AG04449 (cell line): ENCODE measurements at places on chromosomes 3 and 15.

DNA sequence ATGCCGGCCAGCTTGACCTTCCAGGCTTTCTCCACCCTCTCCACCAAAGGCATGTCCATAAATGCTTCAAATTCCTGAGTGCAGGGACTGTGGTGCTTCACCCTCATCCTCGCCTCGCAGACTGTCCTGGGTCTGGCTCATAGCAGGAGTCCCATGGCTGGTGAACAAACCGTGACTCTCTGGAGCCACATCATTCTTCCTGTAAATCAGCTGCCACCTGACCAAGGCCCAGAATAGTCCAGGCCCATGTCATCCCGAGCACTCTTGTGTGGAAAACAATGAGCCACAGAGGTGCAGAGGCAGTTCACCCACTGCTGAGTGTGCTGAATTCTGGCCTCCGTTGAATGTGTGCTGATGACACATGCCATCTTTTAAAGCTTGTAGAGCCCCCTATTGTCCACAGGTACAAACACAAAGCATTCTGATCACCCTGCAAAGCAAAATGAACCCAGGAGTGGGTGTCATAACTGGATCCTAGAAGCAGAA is 68.6 kb downstream of the ABHD5 start:
- DNase-seq: peak; percentile 36

GRCh38 chr3:121594850-121595249 is 1.7 kb downstream of the FBXO40 start:
- DNase-seq: no peak

GRCh38 chr3:152218602-152219001 is 50.1 kb upstream of the MBNL1 start:
- no peak for DNase-seq

- DNase-seq: no peak
These were observed 140.3 kb downstream of the RPLP1 start for GRCh38 chr15:69592954-69593353.

DNA sequence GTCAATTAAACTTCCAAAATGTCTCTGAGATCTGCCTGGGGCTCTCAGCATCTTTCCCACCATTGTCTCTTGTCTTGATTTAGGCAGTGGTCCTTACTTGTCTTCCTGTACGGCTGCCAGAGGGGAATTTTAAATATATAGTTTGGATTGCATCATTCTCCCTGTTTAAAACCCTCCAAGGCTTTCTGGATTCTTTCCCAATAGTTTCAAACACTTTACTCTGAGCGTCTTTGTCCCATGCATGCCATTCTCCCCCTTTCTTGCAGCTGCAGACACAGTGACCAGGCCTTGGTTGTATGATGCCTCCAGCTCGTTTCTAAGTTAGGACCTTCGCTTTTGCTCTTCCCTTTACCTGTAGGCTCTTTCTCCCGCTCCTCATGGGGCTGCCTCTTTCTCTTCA is 323.3 kb upstream of the CTNNB1 start:
- no peak for DNase-seq

DNA sequence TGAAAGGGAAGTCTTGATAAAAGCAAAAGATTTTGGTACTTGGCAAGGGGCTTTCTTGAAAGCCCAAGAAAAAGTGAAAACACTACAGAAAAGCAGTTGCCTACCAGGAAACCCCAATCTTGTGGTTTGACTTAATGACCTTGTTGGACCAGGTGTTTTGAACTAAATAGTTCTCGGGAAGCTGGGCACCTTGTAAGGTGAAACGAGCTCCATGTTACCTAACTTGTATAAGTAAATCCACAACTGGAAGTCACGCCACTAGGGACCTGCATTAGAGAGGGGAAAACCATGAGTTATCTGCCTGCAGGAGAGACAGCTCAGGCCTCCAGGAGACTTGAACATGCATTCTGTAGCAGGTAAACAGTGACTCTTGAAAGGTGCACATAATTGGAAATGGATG is 88.2 kb downstream of the GMPS start:
- no peak for DNase-seq

DNA sequence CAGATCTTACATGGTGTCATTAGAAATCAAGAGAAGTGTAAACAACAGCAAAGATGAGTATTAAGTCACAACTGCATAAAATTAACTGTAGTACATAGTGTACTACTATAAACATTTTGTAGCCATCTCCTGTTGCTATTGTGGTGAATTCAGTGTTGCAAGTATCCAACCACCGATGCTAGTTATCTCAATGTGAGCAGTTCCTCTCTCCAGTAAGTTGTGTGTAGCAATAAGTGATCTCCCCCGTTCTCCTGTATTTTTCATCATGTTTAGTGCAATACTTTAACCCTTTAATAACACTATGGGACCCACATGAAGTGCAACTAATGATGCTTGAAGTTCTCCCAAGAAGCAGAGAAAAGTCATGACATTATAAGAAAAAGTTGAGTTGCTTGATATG is 264.7 kb upstream of the KCNH8 start:
- no peak for DNase-seq

DNA sequence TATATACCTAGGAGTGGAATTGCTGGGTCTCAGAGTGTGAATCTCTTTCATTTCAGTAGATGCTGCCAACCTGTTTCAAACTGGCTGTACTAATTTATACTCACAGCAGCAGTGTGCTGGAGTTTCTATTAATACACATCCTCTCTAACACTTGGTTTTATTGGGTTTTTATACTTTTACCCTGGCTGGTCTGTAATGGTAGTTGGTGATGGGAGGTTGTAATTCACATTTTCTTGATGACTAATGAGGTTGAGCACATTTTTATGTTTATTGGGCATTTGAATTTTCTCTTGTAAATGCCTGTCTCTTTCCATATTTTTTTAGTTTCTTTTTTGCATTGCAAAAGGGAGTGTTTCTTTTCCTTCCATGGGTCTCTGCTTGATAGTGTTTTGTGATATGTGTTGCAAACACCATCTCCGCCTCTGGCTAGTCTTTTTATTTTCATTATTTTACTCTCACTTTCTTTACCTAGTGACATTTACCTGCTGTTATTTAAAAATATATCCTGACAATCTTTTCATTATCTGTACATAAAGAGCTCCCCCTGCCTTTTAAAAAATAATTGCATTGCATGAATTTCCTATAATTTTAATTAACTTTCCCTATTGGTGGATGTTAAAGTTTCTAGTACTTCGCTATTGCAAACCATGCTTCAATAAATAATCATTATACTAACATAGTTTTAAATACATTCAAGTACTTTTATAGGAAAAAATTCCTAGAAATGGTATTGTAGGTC is 49.0 kb upstream of the GCNT3 start:
- no peak for DNase-seq

- DNase-seq: no peak
These were observed 801.1 kb upstream of the LMCD1 start for GRCh38 chr3:7700539-7700938.
